NCI-H460 (cell line): ENCODE measurements at places on chromosomes 13 and 19.

DNA sequence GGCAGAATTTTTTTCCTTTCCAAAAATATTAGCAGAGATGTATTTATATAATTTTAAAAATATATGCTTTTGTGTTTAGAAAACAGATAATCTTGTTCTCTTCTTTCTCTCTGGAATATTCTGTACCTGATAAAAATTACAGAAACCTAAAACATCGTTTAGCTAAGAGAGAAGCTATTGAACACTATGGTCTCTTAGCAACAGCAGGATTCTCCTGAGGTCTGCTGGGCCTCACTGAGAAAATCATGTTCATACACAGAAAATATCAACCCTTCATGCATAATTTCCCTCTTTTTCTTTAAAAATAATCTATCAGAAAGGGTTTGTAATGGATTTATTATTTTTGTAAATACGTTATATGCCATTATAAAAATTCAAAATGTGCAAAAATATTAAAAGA is 242.2 kb downstream of the DCLK1 start:
- DNase-seq = no peak

DNA sequence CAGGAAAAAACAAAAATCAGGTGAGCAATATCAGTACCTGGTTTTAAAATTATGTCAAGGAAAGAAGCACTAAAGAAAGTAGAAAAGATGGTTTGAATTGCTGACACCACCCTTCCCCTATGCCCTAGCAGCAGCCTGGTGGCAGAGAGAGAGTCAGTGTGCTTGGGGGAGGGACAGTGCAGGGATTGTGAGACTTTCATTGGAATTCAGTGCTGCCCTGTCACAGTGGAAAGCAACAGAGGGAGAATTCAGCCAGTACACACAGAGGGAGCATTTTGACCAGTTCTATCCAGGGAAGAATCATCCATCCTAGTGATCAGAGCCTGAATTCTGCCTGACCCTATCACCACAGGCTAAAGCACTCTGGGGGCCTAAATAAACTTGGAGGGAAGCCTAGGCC is 222.4 kb upstream of the PCDH17 start:
- no peak for DNase-seq

DNA sequence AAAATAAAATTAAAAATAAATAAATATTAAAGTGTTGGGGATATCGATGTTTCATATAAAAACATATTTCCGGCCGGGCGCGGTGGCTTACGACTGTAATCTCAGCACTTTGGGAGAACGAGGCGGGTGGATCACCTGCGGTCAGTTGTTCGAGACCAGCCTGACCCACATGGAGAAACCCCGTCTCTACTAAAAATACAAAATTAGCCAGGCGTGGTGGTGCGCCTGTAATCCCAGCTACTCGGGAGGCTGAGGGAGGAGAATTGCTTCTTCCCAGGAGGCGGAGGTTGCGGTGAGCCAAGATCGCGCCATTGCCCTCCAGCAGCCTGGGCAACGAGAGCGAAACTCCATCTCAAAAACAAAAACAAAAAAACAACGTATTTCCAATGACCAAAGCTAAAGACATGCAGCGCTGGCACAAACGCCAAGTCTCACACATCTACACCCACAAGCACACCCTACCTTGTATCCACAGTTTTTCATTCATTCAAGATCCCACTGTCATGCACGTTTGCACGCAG is 907 bp downstream of the ZNF569 start:
- no peak for DNase-seq

DNA sequence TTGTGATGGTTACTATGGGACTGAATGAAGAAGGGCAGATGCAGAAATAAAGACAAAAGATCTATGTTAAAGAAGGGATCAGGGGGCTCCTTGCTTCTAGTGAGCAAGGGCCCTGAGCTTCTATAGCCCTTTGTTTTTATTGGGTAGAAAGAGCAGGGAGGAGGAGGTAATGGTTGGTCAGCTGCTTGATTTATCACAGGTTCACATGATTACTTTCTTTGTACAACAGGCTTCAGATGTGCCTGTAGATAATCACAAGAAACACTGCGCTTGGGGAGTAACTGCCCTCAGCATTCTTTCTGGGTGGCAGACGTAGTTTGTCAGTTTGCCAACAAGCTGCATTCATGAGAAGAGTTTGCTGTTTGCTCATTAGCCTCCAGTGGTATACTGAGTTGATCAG is 4.8 kb upstream of the ZNF439 start:
- DNase-seq = no peak

GRCh38 chr19:15328312-15328711 is 4.0 kb downstream of the BRD4 start:
- no peak for DNase-seq

- no peak for DNase-seq
Measured at GRCh38 chr13:59745392-59745788, 418.3 kb downstream of the DIAPH3 start.

- no peak for DNase-seq
Measured at GRCh38 chr19:46744005-46744691, 1.7 kb upstream of the FKRP start.

GRCh38 chr13:107421028-107421427 is 794.3 kb downstream of the LIG4 start:
- DNase-seq = no peak

DNA sequence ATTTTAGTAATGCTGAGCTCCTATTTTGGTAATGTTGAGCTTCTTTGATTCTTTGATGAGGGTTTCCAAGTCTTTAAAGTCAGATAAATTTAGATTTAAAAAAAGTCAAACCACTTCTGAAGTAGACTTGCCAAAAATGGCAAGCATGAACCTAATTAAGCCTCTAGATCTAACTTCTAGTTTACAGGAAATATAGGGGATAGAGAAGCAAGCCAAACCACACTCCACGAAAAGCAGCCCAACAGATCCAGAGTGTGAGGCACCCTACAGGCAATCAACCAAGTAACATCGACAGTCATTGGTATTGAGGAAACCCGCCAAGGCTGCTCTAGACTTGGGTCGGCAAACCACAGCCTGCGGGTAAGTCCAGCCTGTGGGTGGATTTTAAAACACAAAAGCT is 3.7 kb downstream of the GGACT start:
- DNase-seq = no peak

DNA sequence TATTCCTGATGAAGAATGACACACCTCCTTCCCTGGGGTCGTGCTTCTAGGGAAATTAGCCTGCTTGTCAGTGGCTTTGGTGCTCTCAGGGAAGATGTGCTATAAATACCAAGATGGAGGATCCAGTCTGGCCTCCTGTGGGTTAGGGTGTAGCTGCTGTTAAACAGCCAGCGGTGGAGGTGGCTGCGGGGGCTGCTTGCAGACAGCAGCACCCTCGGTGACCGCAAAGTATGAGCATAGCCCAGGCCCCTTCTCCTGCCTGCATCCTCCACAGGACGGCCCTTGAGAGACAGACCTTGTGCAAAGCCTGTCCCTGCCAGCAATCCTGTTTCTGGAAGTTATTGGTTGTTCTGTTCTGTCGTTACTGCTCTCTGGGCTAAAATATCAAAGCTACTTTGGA is 11.4 kb downstream of the VSTM2B start:
- no peak for DNase-seq

DNA sequence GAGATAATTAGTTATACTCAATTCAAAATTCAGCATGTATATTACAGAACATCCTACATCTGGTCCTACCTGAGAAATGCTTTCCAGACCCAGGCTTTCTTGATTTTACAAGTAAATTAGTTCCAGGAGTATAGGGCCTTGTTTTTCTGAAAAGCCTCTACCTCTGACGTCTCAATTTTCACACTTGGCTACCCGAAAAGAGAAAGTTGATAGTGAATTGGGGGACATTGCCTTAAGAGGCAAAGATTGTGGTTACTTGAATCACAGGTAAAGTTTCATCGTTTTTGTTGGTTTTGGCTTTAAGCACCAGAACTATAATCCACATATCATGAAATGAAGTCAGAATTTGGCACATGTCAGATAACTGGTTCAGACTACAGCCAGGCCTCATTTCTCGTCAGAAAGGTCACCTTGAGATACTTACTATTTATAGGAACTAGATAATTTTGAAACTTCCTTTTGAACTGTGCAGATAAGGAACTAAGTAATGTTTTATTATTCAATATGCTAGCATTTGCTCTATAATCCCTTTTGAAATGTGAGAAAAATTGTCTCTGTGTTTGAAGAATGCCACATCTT is 30.8 kb downstream of the FAM124A start:
- no peak for DNase-seq

- DNase-seq = no peak
Measured at GRCh38 chr19:2700660-2701360, 1.7 kb downstream of the GNG7 start.

DNA sequence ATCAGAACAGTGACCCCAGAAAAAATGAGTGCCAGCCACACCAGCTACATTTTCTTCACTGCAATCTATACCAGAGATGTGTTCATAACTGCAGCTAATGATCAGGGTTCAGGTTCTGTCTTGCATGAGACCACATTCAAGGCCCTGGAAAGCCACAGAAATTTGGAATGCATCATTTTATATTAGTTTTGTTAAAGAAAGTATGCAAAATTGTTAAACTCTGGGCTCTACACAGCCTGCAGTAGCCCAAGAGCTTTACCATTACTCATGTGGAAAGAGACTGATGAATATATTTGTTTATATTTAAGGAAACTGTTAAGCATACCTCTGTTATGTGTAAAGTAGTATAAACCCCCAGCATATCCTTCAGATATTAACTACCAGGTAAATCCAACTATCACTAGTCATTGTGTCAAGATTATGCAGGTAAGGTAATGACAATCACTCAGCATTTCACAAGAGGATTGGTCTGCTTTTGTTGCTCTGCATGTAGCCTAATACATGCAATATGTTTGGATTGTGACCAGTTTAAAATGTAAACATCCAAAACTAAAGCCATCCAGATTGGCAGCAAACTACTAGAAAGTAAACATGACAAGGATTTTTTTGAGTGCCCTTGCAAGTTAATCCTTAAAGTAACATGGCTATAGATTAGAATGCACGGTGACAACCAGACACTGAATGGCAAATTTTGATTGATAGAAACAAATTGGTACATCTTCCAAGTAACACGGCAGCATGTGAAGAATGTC is 429.1 kb upstream of the ARGLU1 start:
- DNase-seq = no peak

DNA sequence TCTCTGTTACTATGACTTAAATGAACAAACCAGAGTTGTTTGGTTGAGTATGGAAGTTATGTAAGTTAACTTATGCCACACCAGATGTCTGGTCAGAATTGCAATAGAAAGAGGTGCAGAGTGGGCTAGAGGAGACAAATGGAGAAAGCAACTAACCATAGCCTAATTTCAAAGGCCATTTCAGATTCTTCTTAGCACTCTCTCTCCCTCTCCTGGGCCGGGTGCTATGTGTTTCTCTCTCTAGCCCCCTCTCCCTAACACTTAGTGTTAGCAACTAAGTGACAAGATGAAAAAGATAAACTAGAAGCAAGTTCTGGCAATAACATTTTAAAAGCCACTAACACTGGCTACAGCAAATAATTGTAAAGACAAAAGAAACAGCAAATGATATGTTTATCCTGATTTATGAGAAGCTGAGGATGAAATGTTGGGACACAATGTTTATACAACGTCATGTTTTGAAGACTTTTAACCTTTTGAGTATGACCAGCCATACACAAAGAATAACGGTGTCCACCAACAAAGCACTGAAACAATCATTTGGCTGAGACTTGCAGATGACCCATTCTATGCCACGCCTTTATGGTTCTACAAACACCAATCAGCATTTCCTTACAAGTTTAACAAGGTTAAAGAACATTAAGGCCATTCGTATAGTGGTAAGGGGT is 18.6 kb downstream of the SERPINE3 start:
- DNase-seq = no peak

GRCh38 chr13:31949486-31949885 is 82.1 kb upstream of the FRY start:
- DNase-seq = no peak

DNA sequence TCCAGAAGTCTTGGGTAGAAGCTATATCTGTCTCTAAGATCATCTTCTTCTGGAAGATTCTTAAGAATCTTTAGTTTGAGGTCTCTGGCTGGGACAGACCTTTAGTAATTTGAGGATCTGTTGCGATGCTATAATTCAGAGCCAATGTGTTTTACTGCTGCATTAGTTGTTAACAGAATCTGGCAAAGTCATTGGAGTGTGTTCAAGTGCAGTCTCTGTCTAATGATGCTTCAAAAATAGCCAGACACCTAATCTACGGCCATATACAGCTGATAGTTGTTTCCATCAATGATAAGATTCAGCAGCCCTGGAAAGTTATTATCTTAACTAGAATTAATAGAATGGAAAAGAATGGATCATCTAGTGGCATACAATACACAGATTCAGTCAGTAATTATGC is 72.6 kb downstream of the CDK8 start:
- DNase-seq = no peak

- DNase-seq = no peak
Measured at GRCh38 chr13:47175172-47175866, 278.5 kb upstream of the HTR2A start.

DNA sequence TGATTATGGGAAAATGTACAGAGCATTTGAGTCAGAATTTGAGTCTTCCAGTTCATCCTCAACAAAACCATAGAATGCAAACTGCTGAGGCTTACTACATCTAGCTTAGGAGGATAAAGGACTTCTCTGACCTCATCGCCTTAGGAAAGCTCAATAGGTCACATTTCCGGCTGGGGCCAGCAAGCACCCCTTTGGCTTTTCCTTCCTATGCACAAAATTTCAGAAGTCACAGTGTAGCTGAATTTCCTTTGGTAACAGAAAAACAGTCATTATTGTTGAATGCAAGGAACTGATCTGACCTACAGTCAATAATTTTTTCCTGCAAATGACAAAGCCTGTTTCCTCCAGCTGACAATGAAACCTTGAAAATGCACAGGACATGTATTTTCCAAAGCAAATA is 32.8 kb upstream of the LRCH1 start:
- DNase-seq = no peak

DNA sequence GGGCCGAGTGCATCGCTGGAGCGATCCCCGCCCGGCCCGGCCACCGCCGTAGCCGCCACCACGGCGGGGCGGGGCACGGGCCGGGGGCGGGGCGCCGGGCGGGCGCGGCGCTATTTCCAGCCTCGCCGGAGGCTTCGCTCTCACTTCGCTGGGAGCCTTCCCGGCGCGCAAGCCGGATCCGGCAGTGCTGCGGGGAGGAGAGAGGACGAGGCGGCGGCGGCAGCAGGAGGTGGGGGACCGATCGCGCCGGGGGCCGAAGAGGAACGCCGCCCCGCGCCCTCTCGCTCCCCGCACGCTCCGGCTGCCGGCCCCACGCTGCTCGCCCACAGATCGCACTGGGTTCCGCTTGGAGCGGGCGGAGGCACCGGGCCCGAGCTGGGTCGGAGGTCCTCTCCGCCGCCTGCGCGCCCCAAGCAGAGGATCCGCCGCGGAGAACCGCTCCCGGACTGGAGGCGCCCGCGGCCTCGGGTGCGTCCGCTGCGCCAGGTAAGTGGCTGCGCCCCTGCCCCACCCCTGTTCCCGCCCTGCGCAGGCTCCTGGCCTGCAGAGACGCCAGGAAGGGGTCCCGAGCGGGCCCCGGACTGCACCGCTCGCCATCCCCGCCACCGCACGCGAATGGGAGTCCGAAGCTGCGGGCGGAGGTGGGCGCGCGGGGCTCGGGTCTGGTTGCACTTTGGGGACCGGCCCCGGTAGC is at the start of gene CHST8:
CHST8 (plus strand) TSS at position 143 of the 694 bp plus-strand sequence. CDS start 67,309 bp downstream, outside the sequence.
- peak; percentile 16 for DNase-seq

- no peak for DNase-seq
Measured at GRCh38 chr13:36925603-36926002, 5.6 kb upstream of the SMAD9 start.
